ENCODE measurements at places on chromosomes 4 and X.
A peak's percentile ranks its signal among the peaks of the same experiment; 100 is the strongest.

- DNase-seq = no peak
These were observed 29.5 kb downstream of the ARHGAP10 start for GRCh38 chr4:147761218-147761883.

DNA sequence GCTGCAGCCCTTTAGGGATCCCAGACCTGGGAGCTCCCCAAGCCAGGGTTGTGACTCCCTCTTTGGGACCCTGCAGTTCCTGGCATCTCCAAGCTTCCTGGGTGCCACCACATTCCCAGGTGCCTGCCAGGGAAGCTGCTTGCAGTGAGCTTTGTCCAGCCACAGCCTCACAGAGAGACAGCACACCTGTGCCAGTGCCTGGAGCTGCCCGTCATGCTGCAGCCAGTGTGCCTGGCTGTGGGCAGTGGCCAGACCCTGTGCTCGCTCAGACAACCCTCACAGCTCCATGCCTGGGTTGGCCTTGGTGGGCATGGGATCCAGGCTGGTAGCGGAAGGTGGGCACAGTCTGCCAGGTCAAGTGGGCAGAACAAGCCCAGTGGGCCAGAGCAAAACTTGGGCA, 36.0 kb downstream of the TMPRSS11A start:
- DNase-seq = no peak

DNA sequence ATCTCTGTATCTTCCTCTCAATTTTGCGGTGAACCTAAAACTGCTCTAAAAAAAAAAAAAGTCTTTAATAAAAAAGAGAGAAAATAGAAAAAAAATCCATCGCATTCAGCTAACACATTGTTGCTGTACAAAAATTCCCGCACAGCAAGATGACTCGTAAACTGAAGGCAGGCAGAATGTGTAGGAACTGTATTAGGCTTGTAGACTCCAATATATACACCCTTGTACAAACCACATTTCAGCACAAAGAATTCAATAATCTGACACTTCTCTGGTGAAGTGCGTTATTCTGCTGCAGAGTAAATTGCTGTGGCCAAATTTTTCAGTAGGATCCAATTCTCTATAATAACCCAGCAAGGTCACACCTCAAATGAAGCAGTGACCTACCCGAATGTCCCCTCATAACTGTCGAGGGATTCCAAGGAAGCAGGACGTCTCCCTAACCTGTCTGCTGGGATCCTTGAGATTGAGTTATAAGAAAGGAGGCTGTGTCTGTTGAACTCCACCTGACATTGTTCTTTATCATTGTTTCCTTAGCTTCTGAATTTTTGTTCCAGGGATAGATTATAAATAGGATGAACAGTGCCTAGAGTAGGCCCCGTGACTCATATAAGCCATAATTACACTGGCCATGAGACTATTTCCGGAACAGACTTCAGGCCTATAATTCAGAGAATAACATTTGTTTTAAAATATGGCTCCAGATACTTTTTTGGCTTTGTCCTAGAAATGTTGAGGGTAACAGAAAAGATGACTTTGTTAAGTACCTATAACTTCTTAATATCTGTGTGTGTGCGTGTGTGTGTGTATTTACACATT, 348.3 kb downstream of the PCDH7 start:
- DNase-seq = no peak

DNA sequence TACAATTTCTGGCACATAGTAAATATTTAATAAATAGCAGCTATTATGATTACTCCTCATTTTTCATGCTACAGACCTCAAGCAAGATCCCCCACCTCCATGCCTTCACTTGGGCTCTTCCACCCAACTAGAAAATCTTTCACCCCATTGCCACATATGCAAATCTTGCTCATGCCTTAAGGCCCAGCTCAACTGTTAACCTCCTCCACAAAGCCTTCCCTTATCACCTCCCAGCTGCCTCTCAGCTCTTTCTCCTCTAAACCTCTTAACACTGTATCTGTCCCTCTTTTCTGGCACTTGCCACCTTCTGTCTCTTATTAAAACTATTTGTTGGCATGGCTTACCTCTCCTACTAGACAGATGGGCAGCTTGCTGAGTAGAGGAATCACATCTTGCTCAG, 51.5 kb downstream of the PJA1 start:
- no peak for DNase-seq

GRCh38 chr4:8514391-8514790, 65.8 kb upstream of the GPR78 start:
- no peak for DNase-seq

DNA sequence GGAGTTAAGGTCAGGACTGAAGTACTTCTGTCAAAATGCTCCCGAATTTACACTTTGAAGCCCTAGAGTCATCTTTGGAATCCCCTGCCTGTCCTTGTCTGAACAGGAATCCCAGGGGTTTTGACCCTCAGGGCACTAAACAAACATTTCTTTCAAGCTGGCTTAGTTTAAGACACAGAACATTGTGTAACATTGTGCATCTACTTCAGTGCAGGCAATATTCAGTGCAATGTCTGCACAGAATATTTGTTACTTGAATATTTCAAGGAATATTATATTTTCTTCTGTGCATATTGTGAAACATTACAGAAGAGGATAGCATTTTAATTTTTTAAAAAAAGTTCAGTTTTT, 763.4 kb downstream of the PCDH18 start:
- DNase-seq = no peak

GRCh38 chr4:54784161-54784671, 126.5 kb downstream of the KIT start:
- peak; percentile 80 for DNase-seq

GRCh38 chr4:111492496-111492895, 652.8 kb upstream of the FAM241A start:
- DNase-seq = no peak

DNA sequence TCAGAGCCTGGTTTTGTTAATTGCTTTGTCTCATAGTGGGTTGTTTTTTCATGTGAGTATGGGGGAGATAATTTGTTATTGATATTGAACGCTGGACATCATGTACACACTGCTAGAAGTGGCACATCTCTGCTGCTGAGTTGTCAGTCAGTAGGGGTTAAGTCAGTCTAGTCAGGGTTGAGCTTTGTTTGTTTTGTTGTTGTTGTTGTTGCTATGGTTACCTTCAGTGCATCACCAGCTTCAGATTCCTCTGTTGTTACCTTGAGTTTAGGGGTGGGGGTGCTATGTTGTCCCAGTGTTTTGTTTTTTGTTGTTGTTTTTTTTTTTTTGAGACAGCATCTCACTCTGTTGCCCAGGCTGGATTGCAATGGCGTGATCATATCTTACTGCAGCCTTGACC, 9.9 kb downstream of the YIPF6 start:
- DNase-seq = no peak

DNA sequence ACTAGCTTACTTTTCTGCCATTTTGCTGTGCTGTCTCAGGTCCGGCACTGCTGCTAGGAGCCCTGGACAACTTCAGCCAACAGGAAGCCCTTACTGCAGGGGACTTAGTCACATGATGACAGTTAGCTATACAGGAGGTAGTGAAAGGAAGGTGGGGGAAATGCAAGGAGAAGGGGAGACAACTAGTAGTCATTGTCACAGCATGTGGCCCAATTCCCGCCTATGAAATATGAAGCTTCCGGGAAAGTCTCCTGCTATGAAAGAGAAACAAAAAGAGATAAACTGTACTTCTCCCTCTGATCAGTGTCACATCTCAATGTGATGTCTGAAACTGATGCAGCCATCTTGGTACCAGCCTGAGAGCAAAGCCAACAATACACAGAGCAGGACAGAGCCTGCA, 71.6 kb downstream of the AMELX start:
- DNase-seq = no peak

DNA sequence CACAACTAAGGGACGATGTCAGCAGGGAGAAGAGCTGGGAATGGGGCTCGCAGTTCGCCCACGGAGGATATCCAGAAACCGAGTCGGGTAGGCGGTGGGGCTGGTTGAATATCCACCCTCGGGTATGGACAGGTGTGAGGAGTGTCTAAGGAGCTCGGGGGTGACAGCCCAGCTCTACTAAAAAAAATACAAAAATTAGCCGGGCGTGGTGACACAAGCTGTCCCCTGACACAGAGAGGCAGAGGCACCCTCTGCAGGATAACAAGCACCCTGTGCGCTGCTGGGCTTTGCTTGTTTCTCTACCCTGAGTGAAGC, 12.2 kb upstream of the ASMTL start:
- DNase-seq = no peak

Data from gastrocnemius medialis (tissue), 4 donors.